Karpas-422 (cell line): ENCODE measurements at places on chromosomes 12 and 14.
A peak's percentile ranks its signal among the peaks of the same experiment; 100 is the strongest.

DNA sequence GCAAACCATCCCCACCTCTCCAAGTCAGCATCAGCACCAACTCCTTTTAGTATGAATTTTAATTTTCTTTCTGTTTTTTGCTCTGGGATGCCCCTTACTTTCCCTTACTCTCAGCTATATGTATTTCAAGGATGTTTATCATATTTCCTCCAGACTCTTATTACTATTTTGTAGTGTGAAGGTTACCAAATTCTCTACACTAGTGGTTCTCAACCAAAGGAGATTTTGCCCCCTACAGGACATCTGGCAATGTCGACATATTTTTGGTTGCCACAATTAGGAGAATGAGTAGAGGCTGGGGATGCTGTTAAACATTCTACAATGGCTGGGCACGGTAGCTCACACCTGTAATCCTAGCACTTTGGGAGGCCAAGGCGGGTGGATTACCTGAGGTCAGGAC, 29.1 kb upstream of the SOS2 start:
- no peak overlapping the region for H3K4me3 ChIP-seq
- H3K27ac ChIP-seq = no peak overlapping the region
- DNase-seq = peak; percentile 83
- H3K27me3 ChIP-seq = no peaks in the 10 kb centered on the region
- H3K4me1 ChIP-seq = no peaks in the 10 kb centered on the region
- H3K36me3 ChIP-seq = peaks cover 21% of the 10 kb centered on the region; the same call in 1 of the 2 replicates

GRCh38 chr12:85865890-85866289, 8.2 kb upstream of the NTS start:
- no peak overlapping the region for H3K4me3 ChIP-seq
- DNase-seq = no peak
- H3K27me3 ChIP-seq = no peaks in the 10 kb centered on the region
- H3K27ac ChIP-seq = no peak overlapping the region

DNA sequence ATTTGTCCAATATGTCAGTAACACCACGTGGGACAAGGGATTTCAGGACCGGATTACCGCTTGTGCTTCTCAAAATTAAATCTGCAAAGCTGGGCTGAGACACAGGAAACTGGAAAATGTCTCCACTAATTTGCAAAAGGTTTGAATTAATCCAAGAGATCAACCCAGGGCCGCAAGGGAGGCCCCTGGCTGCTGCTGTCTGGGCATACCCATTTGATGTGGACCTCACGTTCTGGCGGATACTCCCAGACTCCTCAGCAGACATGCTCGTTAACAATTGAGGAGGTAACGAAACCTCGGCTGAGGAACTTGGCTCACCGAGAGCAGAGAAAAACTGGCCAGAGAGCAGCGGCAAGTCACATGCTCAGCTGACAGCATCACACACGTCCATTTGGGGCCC, 180.6 kb downstream of the SLC15A4 start:
- no peaks in the 10 kb centered on the region for H3K27me3 ChIP-seq
- no peaks in the 10 kb centered on the region for H3K36me3 ChIP-seq
- H3K4me3 ChIP-seq = no peak overlapping the region
- no peak for DNase-seq
- no peaks in the 10 kb centered on the region for H3K4me1 ChIP-seq
- H3K27ac ChIP-seq = no peak overlapping the region

DNA sequence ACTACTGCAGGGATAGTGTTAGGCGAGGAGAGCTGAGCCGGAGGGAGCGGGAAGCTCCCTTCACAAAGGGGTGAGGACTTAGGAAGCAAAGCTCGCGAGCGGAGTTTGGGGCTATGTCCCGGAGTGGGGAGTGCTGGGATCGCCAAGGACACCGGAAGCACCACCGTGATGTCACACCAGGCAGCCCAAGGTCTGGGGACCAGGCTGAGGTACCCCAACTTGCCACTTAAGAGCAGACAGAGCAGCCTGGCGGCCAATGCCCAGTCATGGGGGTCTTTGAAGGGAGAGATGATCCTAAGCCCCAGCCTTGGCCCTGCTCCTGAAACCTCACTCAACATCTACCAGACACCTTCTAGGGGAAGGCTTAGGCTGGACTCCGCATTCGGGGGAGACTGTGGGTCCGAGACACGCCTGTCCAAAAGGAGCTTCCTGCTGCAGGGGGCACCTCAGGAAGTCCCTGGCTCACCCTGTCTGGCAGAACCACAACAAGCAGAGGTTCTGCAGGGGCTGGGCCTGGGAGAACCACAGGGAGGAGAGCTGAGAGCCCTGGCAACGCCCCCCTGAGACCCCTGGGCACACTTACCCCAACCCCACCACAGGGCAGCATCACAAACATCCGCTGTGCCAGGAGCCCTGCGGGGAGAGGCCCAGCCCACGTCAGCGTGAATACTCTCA, 17.8 kb downstream of the SLC48A1 start:
- no peaks in the 10 kb centered on the region for H3K4me1 ChIP-seq
- H3K36me3 ChIP-seq = peaks cover 33% of the 10 kb centered on the region
- no peaks in the 10 kb centered on the region for H3K27me3 ChIP-seq
- no peak overlapping the region for H3K27ac ChIP-seq
- DNase-seq = no peak
- no peak overlapping the region for H3K4me3 ChIP-seq

GRCh38 chr12:15651371-15651770, 137.8 kb downstream of the EPS8 start:
- no peak for DNase-seq
- no peaks in the 10 kb centered on the region for H3K4me1 ChIP-seq
- H3K36me3 ChIP-seq = no peaks in the 10 kb centered on the region
- H3K27me3 ChIP-seq = no peaks in the 10 kb centered on the region; the same call in 1 of the 2 replicates
- H3K4me3 ChIP-seq = no peak overlapping the region
- H3K27ac ChIP-seq = no peak overlapping the region

- H3K27me3 ChIP-seq = no peaks in the 10 kb centered on the region
- peak overlapping the region; percentile 11; the same call in 1 of the 2 replicates for H3K27ac ChIP-seq
- no peak overlapping the region for H3K4me3 ChIP-seq
- peaks cover 3% of the 10 kb centered on the region; the same call in 1 of the 2 replicates for H3K36me3 ChIP-seq
- H3K4me1 ChIP-seq = peaks cover 59% of the 10 kb centered on the region
- DNase-seq = no peak
Measured at GRCh38 chr14:64997108-64997794, 10.6 kb downstream of the FNTB start.

GRCh38 chr14:49893309-49894213, 679 bp downstream of the ARF6 start:
- H3K4me3 ChIP-seq = peak overlapping the region; percentile 98
- peaks cover 60% of the 10 kb centered on the region for H3K4me1 ChIP-seq
- peaks cover 32% of the 10 kb centered on the region for H3K36me3 ChIP-seq
- H3K27ac ChIP-seq = peak overlapping the region; percentile 91

- no peak overlapping the region for H3K27ac ChIP-seq
- no peaks in the 10 kb centered on the region for H3K27me3 ChIP-seq
- DNase-seq = no peak
- no peaks in the 10 kb centered on the region for H3K4me1 ChIP-seq
- peaks cover 3% of the 10 kb centered on the region for H3K36me3 ChIP-seq
- no peak overlapping the region for H3K4me3 ChIP-seq
Measured at GRCh38 chr14:55139696-55140509, 10.9 kb downstream of the LGALS3 start.

DNA sequence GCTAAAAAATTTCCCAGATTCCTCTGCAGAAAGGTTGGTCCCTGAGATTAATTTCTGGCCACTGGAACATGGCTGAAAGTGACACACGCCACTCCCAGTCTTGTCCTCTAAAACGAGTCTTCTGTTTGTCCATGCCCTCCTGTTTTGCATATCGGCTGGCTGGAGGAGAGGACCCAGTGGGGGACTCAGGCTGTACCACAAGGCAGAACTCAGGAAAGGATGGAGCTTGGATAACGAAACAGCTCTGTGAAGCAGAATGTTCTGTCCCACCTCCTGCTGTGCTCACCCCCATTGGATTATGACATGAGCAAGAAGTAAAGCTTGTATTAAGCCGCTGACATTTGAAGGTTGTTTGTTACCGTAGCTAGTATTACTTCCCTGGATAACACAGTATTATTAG, 856.2 kb downstream of the BCL11B start:
- H3K36me3 ChIP-seq = no peaks in the 10 kb centered on the region
- no peaks in the 10 kb centered on the region for H3K27me3 ChIP-seq

DNA sequence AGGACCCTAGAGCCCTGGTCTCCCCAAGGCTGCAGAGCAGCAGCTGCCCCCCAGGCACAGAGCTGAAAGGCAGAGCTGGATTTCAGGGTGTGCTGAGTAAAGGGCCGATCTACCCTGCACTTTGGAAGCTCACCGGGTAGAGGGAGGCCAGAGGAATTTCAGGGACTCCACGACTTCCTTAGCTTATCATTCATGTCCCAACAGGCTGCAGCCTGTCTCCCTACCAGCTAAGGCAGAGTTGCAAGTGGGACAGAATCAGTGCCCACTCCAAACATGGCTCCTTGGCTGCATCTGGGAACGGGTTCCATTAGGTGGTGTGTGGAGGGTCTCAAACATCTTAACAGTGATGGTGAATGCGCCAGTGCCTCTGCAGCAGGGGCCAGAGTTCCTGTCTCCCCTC, 27.5 kb downstream of the MMAB start:
- no peaks in the 10 kb centered on the region for H3K4me1 ChIP-seq
- H3K4me3 ChIP-seq = no peak overlapping the region
- no peak for DNase-seq
- H3K36me3 ChIP-seq = no peaks in the 10 kb centered on the region
- H3K27me3 ChIP-seq = no peaks in the 10 kb centered on the region
- no peak overlapping the region for H3K27ac ChIP-seq

GRCh38 chr12:121495746-121496145, 85.1 kb downstream of the KDM2B start:
- H3K36me3 ChIP-seq = no peaks in the 10 kb centered on the region
- no peak overlapping the region for H3K27ac ChIP-seq
- no peak overlapping the region for H3K4me3 ChIP-seq
- H3K27me3 ChIP-seq = no peaks in the 10 kb centered on the region
- peaks cover 6% of the 10 kb centered on the region for H3K4me1 ChIP-seq

GRCh38 chr14:105056303-105056831, 8.9 kb downstream of the GPR132 start:
- no peak for DNase-seq
- no peaks in the 10 kb centered on the region for H3K27me3 ChIP-seq
- H3K4me1 ChIP-seq = peaks cover 6% of the 10 kb centered on the region
- no peak overlapping the region for H3K4me3 ChIP-seq

DNA sequence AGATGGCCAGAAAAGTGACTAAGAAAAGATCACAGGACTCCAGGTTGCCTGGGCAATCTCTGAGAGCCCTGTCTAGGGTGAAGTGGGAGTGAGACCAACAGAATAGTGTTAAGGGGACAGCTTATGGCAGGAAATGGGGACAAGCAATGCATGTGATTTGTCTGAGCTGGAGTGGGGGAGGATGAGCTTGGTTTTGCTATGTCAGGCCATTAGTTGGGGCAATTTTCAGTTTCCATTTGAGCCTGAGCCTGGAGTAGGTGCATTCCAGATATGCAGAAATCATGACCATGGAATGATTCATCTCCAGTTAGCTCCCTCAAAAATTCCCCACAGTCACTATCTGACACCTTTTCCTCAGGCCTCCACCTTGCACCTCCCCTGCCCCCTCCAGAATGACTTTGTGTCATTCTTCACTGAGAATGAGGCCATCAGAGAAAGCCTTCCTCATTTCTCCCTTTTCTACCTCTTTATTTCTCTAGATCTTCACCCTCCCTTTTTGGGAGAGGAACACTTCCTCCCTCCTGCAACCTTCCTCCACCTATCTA, 150.9 kb upstream of the PLEKHG7 start:
- H3K27ac ChIP-seq = no peak overlapping the region
- H3K36me3 ChIP-seq = no peaks in the 10 kb centered on the region
- H3K4me3 ChIP-seq = no peak overlapping the region
- H3K4me1 ChIP-seq = no peaks in the 10 kb centered on the region
- no peak for DNase-seq

DNA sequence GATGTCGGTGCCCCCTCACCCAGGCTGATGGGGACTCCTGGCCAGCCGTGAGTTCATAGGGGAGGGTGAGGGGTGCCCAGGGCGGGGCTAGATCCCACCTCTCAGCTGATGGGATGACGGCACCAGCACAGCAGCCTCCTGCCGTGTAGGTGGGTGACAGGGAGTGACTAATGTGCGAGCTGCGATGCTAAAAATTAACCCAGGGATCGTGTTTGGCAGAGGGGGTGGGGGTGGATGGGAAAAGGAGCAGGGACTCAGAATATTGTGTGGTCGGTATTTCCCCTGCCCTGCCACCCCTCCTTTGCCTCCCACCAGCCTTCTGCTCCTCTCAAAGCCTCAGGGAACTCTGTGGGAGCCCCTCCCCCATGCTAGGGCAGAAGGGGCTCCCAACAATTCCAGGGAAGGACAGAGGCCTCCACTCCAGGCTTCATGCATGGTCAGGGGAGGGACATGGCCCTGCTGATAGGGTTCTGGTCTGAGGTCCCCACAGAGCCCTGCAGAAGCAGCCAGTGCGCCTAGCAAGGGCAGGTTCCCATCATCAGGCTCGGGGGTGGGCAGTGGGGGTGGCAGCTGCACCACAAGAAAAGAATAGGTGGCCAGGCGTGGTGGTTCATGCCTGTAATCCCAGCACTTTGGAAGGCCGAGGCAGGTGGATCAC, 12.5 kb downstream of the TAMALIN start:
- no peaks in the 10 kb centered on the region for H3K36me3 ChIP-seq
- H3K4me1 ChIP-seq = peaks cover 59% of the 10 kb centered on the region
- no peak for DNase-seq
- no peak overlapping the region for H3K4me3 ChIP-seq

DNA sequence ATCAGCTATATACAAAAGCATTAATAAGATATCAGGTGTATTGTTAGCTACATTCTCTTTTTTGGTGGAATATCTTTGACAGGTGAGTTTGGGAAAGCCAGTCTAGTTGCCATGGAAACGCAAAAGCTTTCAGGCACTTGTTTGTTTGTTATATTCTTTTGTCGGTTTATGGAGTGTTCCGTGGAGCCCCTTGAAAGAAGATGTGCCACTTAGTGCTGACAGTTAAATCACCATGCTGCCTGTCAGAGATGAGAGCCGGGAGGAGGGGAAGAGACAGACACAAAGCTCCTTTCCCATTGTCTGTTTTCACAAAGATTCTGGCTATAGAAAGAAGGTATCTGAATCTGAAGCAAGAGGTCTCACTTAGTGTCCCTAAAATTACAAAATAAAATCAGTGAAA, 170.8 kb downstream of the SNAPC1 start:
- DNase-seq = no peak
- peaks cover 4% of the 10 kb centered on the region; the same call in 1 of the 2 replicates for H3K36me3 ChIP-seq
- peaks cover 34% of the 10 kb centered on the region for H3K4me1 ChIP-seq
- H3K27me3 ChIP-seq = no peaks in the 10 kb centered on the region
- no peak overlapping the region for H3K4me3 ChIP-seq

GRCh38 chr12:108210001-108210400, 80.9 kb downstream of the WSCD2 start:
- no peak overlapping the region for H3K4me3 ChIP-seq
- no peaks in the 10 kb centered on the region for H3K4me1 ChIP-seq
- H3K36me3 ChIP-seq = no peaks in the 10 kb centered on the region
- H3K27me3 ChIP-seq = no peaks in the 10 kb centered on the region

DNA sequence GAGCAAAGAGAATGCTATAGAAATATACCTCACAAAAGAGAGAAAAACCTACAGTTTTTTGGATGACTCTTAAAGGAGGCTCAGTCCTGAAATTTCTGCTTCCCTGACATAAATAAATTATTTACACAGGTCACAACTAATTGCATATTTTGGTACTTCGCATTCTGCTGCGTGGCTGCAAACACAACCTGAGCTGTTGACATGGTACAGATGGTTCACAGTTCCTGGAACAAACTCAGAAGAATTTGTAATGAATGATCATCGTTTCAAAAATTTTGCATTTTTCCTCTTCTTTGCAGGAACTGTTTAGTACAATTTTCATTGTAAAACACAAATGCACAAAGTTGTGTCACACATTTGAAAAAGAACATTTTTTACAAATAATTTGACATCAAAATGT, 313.7 kb upstream of the SYT1 start:
- no peaks in the 10 kb centered on the region for H3K4me1 ChIP-seq
- DNase-seq = no peak
- H3K36me3 ChIP-seq = no peaks in the 10 kb centered on the region
- no peaks in the 10 kb centered on the region for H3K27me3 ChIP-seq
- H3K4me3 ChIP-seq = no peak overlapping the region
